Esophagus squamous epithelium (tissue), 5 donors: ENCODE measurements at places on chromosomes 4 and X.

- H3K27me3 ChIP-seq: no peaks in the 10 kb centered on the region
- DNase-seq: no peak
- H3K4me3 ChIP-seq: no peak overlapping the region
- no peaks in the 10 kb centered on the region for H3K4me1 ChIP-seq
These were observed 410.2 kb upstream of the CT83 start for GRCh38 chrX:116872931-116873330.

DNA sequence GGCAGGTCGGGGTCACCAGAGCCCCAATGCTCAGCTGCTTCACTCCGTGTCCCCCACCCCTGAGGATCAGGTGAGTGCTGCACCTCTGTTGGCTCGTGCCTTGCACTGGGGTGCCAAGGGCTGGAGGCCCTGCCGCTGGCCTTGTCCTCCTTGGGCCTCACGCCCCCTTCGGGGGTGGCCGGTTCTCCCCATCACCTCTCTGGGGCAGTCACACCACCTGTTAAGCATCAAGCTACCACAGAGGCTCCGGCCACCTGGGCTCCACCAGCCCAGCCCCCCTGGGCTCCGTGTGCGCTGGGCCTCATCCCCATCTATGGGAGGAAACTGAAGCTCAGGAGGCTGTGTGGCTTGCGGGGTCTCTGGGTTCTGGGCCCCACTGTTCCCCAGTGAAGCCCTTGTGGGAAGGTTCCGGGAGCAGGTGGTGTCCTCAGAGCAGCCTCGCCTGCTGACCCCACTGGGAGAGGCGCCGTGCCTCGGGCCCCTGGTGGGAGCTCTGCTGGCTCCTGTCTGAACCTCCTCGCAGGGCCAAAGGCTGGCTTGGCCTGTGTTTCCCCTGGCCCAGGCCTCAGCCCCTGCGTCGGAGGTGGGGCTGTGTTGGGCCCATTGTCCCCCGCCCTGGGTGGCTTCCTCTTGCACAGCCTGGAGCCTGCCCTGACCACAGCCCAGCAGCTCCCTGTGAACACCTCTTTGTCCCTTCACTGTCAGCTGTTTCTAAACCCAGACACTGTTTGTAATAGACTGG, 30.8 kb downstream of the DOK7 start:
- no peak overlapping the region for H3K4me3 ChIP-seq
- no peak for DNase-seq
- H3K4me1 ChIP-seq: no peaks in the 10 kb centered on the region

GRCh38 chr4:145501051-145501660, 19.5 kb downstream of the SMAD1 start:
- no peaks in the 10 kb centered on the region for H3K36me3 ChIP-seq
- no peaks in the 10 kb centered on the region for H3K27me3 ChIP-seq
- peaks cover 60% of the 10 kb centered on the region for H3K4me1 ChIP-seq
- DNase-seq: no peak
- no peak overlapping the region for H3K27ac ChIP-seq

- no peaks in the 10 kb centered on the region for H3K4me1 ChIP-seq
- no peaks in the 10 kb centered on the region for H3K36me3 ChIP-seq
- no peak overlapping the region for H3K4me3 ChIP-seq
- H3K27ac ChIP-seq: no peak overlapping the region
- no peak for DNase-seq
- no peaks in the 10 kb centered on the region for H3K27me3 ChIP-seq
These were observed 231.5 kb downstream of the BCOR start for GRCh38 chrX:39866229-39866628.

- no peaks in the 10 kb centered on the region for H3K27me3 ChIP-seq
- H3K4me3 ChIP-seq: no peak overlapping the region
- H3K4me1 ChIP-seq: no peaks in the 10 kb centered on the region
- no peaks in the 10 kb centered on the region for H3K36me3 ChIP-seq
These were observed 111.1 kb upstream of the JADE1 start for GRCh38 chr4:128698386-128698785.

- H3K4me1 ChIP-seq: no peaks in the 10 kb centered on the region
- H3K27me3 ChIP-seq: peaks cover 33% of the 10 kb centered on the region
- DNase-seq: no peak
These were observed 12.9 kb downstream of the STIM2 start for GRCh38 chr4:26873391-26874026.

GRCh38 chr4:165331359-165331758, 3.9 kb downstream of the MSMO1 start:
- DNase-seq: no peak
- no peaks in the 10 kb centered on the region for H3K36me3 ChIP-seq
- H3K27me3 ChIP-seq: no peaks in the 10 kb centered on the region
- peaks cover 3% of the 10 kb centered on the region for H3K4me1 ChIP-seq

DNA sequence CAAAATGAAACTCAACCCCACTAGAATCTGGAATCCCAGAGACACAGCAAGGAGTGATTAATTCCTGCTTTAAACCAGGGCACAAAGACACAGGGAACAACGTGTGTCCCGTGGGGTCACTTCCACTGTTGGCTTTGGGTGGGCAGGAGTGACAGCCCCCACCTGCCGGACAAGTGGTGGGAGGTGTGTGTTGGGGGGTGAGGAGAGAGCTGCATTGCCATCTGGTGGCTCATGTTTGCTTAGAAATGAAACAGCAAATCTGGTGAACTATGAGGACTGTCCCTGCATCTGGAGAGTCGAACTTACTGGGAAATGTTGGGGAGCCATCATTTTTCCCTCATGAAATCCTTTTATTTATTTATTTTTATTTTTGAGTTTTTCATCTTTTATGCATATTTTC, 75.9 kb upstream of the AFAP1 start:
- peaks cover 20% of the 10 kb centered on the region for H3K4me1 ChIP-seq
- H3K4me3 ChIP-seq: no peak overlapping the region
- no peak overlapping the region for H3K27ac ChIP-seq
- no peaks in the 10 kb centered on the region for H3K36me3 ChIP-seq
- no peak for DNase-seq

GRCh38 chr4:55864577-55865223, 11.3 kb downstream of the EXOC1 start:
- peaks cover 11% of the 10 kb centered on the region for H3K4me1 ChIP-seq
- DNase-seq: no peak
- no peaks in the 10 kb centered on the region for H3K27me3 ChIP-seq
- peak overlapping the region; percentile 65 for H3K27ac ChIP-seq
- H3K4me3 ChIP-seq: no peak overlapping the region

GRCh38 chr4:74423104-74423503, 21.8 kb upstream of the AREG start:
- H3K4me3 ChIP-seq: no peak overlapping the region
- H3K36me3 ChIP-seq: no peaks in the 10 kb centered on the region
- no peaks in the 10 kb centered on the region for H3K4me1 ChIP-seq
- no peak overlapping the region for H3K27ac ChIP-seq

- no peaks in the 10 kb centered on the region for H3K36me3 ChIP-seq
- no peak for DNase-seq
- H3K4me3 ChIP-seq: no peak overlapping the region
- H3K4me1 ChIP-seq: no peaks in the 10 kb centered on the region
These were observed 313.1 kb upstream of the ANXA10 start for GRCh38 chr4:167779280-167779679.

DNA sequence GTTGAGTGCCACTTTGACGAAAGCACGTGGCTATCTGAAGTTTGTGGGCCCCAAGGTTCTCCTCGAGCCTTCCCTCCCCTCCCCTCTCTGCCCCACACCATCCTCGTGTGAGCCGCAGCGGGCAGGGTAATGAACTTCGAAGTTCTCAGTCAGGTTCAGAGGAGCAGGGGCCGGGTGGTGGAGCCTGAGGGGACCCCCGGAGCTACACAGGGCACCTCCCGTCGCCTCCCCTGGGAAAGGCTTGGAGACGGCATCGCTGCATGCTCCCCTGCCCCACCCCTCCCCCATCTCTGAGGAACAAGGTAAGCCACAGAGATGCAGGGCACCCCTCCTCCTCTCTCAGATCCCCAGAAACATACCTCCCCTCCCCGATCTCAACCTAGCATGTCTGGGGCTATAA, 2.8 kb upstream of the NKX1-1 start:
- H3K27me3 ChIP-seq: peaks cover 100% of the 10 kb centered on the region
- H3K36me3 ChIP-seq: no peaks in the 10 kb centered on the region
- no peak for DNase-seq

DNA sequence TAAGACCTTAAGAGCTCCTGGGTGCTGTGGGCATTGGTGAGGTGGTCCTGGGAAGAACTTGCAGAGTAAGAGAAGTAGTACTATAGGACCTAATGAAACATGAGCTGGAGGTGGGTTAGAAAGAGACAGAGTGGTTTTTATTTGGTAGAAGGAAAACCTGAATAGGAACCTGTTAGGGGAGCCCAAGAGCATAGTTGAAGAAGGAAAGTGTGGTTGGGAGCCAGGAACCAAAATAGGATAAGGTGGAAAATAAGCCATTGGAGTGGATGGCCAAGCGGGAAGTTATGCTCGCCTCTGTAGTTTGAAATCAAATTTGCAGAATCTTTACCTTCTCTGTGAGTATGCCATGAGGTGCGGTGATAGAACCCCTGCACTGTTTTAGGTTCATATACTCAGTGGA, 26.7 kb downstream of the GAB1 start:
- DNase-seq: no peak
- no peak overlapping the region for H3K27ac ChIP-seq
- no peaks in the 10 kb centered on the region for H3K27me3 ChIP-seq
- no peak overlapping the region for H3K4me3 ChIP-seq

DNA sequence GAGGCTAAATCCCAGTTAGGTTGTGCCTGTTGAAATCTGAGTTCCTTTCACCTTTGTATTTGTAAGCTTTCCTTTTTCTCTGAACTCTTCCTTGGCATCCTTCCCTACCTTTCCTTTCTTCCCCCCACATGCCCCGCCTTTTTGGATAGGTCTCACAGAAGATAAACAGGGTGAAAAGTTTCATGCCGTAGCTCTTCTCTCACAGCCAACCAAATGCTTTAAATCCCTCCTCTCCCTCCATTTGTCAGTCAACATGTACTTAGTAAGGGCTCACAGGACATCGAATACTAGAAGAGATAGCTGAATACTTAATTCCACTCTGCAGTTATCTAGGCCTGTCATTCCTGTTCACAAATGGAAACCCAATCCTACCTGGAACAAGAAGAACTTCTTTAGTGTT, 107.1 kb upstream of the BMPR1B start:
- peaks cover 81% of the 10 kb centered on the region for H3K36me3 ChIP-seq
- H3K27ac ChIP-seq: no peak overlapping the region
- DNase-seq: no peak
- H3K4me1 ChIP-seq: no peaks in the 10 kb centered on the region
- H3K4me3 ChIP-seq: no peak overlapping the region

GRCh38 chrX:150856101-150856500, 42.4 kb downstream of the CD99L2 start:
- H3K27me3 ChIP-seq: no peaks in the 10 kb centered on the region
- H3K4me3 ChIP-seq: no peak overlapping the region
- H3K4me1 ChIP-seq: no peaks in the 10 kb centered on the region
- no peak overlapping the region for H3K27ac ChIP-seq
- no peak for DNase-seq
- H3K36me3 ChIP-seq: no peaks in the 10 kb centered on the region

DNA sequence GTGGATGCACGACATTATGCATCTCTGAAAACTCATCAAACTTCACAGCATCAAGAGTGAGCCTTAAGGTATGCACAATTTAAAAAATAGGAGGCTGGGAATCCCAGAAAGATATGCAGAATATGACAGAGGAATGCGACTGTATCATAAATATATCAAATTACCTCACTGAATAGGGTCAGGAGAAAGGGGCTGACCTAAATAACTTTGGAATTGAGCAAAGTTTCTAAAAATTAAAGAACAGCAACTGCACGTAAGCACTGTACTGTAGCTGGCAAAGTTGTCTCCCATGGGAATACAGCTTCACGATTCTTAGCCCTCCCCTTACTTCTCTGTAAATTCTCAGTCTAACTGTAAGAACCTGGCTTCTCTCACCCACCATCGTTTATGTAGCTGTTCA, 397.4 kb upstream of the ZFP42 start:
- no peak overlapping the region for H3K27ac ChIP-seq
- no peaks in the 10 kb centered on the region for H3K27me3 ChIP-seq
- no peak for DNase-seq
- no peak overlapping the region for H3K4me3 ChIP-seq
- H3K36me3 ChIP-seq: no peaks in the 10 kb centered on the region

GRCh38 chrX:91066104-91066503, 368.5 kb upstream of the PABPC5 start:
- H3K27me3 ChIP-seq: no peaks in the 10 kb centered on the region
- DNase-seq: no peak
- no peaks in the 10 kb centered on the region for H3K4me1 ChIP-seq
- no peak overlapping the region for H3K4me3 ChIP-seq
- H3K27ac ChIP-seq: no peak overlapping the region
- no peaks in the 10 kb centered on the region for H3K36me3 ChIP-seq

- no peaks in the 10 kb centered on the region for H3K27me3 ChIP-seq
- no peak for DNase-seq
- no peaks in the 10 kb centered on the region for H3K36me3 ChIP-seq
- no peaks in the 10 kb centered on the region for H3K4me1 ChIP-seq
- H3K27ac ChIP-seq: no peak overlapping the region
These were observed 163.8 kb upstream of the KLF8 start for GRCh38 chrX:56068274-56068758.

GRCh38 chrX:137742846-137743245, 176.9 kb downstream of the ZIC3 start:
- H3K4me1 ChIP-seq: no peaks in the 10 kb centered on the region
- no peak for DNase-seq
- H3K27ac ChIP-seq: no peak overlapping the region
- no peaks in the 10 kb centered on the region for H3K27me3 ChIP-seq
- H3K36me3 ChIP-seq: no peaks in the 10 kb centered on the region

DNA sequence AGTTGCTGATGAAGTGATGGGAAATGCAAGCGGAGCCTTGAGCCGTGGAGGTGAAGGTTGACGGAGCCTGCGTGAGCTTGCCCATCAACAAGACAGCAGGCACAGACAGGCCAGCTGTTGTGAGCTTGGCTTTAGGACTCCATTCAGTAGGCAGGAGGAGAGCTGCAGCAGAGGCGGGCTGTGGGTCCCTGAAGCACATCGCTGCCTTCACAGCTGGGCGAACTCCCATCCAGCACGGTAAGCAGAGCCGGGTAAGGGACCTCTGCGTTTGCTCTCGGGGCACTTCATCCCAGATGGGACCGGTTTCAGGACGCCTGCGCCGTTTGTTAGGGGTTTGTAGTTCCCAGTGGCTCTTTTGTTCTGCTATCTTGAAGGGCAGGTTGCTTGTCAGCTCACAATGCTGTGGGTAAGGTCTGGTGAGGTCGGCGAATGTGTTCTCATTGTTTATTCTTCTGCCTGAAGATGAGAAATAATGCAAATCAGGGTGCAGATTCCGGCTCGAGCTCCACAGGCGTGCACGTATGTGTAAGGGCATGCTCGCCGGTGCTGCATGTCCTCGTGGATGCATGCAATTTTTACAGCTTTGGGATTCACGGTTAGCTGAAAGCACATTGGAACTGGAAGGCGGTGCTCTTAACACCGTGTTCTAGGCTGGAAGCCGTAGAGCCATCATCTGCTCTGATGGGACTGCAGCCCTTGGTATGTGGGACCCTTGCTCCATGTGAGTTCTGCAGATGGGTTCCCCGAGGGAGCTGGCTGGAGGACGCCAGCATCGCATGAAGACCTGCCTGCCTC, 54.6 kb upstream of the CLDN34 start:
- peak overlapping the region; percentile 33 for H3K4me3 ChIP-seq
- no peaks in the 10 kb centered on the region for H3K4me1 ChIP-seq
- H3K27ac ChIP-seq: peak overlapping the region; percentile 38
- DNase-seq: no peak
- H3K36me3 ChIP-seq: no peaks in the 10 kb centered on the region

- no peak overlapping the region for H3K4me3 ChIP-seq
- no peaks in the 10 kb centered on the region for H3K36me3 ChIP-seq
These were observed 69.6 kb downstream of the PPP2R2C start for GRCh38 chr4:6402566-6403399.

GRCh38 chrX:40098264-40099054, 701 bp upstream of the BCOR start:
- no peaks in the 10 kb centered on the region for H3K36me3 ChIP-seq
- DNase-seq: no peak
- no peaks in the 10 kb centered on the region for H3K27me3 ChIP-seq
- peak overlapping the region; percentile 74 for H3K4me3 ChIP-seq
- peak overlapping the region; percentile 86 for H3K27ac ChIP-seq
- peaks cover 20% of the 10 kb centered on the region for H3K4me1 ChIP-seq
